B cell (primary cell): ENCODE measurements at places on chromosomes 3 and 15. TPM values are rescaled to one million over a fixed set of nuclear protein-coding genes. Genes with fewer than 3 reads are reported as not detected.

- peaks cover 17% of the 10 kb centered on the region for H3K36me3 ChIP-seq
- no peak for DNase-seq
- peaks cover 22% of the 10 kb centered on the region for H3K4me1 ChIP-seq
- H3K27me3 ChIP-seq = no peaks in the 10 kb centered on the region
- H3K27ac ChIP-seq = peak overlapping the region; percentile 95
Observed at GRCh38 chr15:45402955-45403877, 24.9 kb upstream of the GATM start.

GRCh38 chr3:59580499-59580898, 530.7 kb upstream of the CFAP20DC start:
- H3K36me3 ChIP-seq = no peaks in the 10 kb centered on the region
- H3K4me1 ChIP-seq = no peaks in the 10 kb centered on the region
- H3K4me3 ChIP-seq = no peak overlapping the region
- no peak for DNase-seq

- H3K4me1 ChIP-seq = no peaks in the 10 kb centered on the region
- H3K27ac ChIP-seq = no peak overlapping the region
- H3K27me3 ChIP-seq = no peaks in the 10 kb centered on the region
- DNase-seq = no peak
Observed at GRCh38 chr3:134892326-134892725, 97.3 kb downstream of the EPHB1 start.

DNA sequence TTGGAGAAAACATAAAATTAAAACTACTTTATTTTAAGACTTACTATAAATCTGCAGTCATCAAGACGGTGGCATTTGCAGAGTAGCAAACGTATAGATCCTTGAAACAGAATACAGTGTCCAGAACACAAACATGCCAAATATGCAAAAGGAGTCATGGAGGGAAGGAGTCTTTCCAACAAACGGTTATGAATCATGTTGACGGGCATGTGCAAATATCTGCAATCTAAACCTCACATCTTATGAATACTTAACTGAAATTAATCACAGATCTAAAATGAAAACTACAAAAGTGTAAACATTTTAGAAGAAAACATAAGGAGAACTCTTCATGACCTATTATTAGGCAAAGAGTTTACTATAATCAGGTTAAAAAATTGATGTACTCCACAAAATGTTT, 69.4 kb downstream of the TFRC start:
- H3K27ac ChIP-seq = no peak overlapping the region
- H3K36me3 ChIP-seq = no peaks in the 10 kb centered on the region
- no peak overlapping the region for H3K4me3 ChIP-seq
- no peaks in the 10 kb centered on the region for H3K4me1 ChIP-seq

DNA sequence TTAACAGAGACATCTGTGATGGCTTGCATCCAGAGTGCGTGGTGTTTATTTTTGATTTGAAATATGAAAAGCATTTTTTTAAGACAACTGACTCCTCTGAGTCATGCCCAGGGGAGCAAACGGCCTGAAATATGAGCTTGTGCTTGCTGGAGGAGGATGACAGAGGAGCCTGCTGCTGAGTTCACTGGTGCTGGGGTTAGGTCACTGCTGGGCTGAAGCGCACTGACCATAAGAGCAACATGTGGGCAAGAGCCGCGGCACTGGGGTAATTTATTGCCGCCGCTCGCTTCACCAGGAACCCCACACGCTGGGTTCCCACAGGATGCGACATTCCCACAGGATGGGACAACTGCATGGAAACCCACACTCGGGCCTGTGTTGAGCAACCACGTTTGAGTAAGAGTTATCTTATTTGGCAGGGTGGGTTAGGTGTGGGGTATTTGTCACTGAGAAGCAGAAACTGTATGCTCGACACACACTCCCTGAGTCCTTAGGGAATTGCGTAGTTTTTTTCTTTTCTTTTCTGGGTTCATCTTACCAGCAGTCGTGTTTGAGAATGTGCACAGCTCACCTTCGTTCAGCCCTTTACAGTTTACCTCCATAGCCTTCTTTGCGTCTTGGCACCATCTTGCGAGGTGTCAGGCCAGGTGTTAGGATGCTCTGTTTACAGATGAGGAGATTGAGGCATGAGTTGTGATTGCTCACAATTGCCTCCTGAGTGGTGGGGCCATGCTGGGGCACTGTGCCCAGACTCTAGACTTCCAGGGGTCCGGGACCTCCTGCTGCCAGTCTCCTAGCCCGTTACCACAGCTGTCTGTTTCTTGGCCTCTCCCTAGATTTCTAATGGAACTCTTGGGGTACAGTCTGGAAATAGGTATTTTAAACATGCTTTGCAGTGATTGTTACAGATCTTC, 60.4 kb downstream of the SMAD3 start:
- no peaks in the 10 kb centered on the region for H3K27me3 ChIP-seq
- peaks cover 50% of the 10 kb centered on the region for H3K4me1 ChIP-seq
- DNase-seq = no peak

GRCh38 chr3:154977666-154978065, 102.5 kb upstream of the MME start:
- H3K4me3 ChIP-seq = no peak overlapping the region
- H3K27ac ChIP-seq = no peak overlapping the region
- no peaks in the 10 kb centered on the region for H3K27me3 ChIP-seq
- H3K36me3 ChIP-seq = no peaks in the 10 kb centered on the region

GRCh38 chr3:61966200-61966599, 404.8 kb downstream of the PTPRG start:
- H3K4me1 ChIP-seq = no peaks in the 10 kb centered on the region
- no peak overlapping the region for H3K4me3 ChIP-seq
- no peak overlapping the region for H3K27ac ChIP-seq
- H3K27me3 ChIP-seq = no peaks in the 10 kb centered on the region

GRCh38 chr15:40285554-40286011, 2.7 kb upstream of the ANKRD63 start:
- H3K36me3 ChIP-seq = peaks cover 21% of the 10 kb centered on the region
- peaks cover 15% of the 10 kb centered on the region for H3K27me3 ChIP-seq
- H3K4me1 ChIP-seq = peaks cover 13% of the 10 kb centered on the region
- no peak overlapping the region for H3K4me3 ChIP-seq

DNA sequence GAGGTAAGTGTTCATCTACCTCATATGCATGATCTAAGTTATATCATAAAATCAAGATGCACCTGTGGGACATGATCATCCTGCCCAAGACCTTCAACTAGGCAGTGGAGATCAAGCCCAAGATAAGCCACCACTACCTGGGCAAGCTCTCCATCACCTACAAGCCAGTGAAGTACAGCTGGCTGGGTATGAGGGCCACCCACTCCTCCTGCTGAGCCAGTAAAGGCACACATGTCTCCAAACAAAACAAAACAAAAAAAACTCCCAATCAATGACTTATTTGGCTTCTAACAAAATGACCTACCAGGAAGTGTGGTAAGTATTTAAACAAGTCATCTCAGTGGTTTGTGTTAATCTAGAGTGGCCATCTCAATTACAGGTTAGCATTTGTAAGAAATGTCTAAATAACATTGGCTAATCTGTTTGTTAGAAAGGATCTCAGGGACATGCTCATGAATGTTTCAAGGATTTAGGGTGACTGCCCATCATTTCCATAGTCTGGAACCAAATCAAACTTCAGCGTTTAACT, 3.1 kb downstream of the PAQR9 start:
- peaks cover 10% of the 10 kb centered on the region for H3K4me1 ChIP-seq
- H3K36me3 ChIP-seq = no peaks in the 10 kb centered on the region
- DNase-seq = no peak
- H3K4me3 ChIP-seq = no peak overlapping the region
- H3K27me3 ChIP-seq = peaks cover 33% of the 10 kb centered on the region

- no peak overlapping the region for H3K27ac ChIP-seq
- no peak overlapping the region for H3K4me3 ChIP-seq
- H3K36me3 ChIP-seq = no peaks in the 10 kb centered on the region
- no peak for DNase-seq
- H3K4me1 ChIP-seq = peaks cover 11% of the 10 kb centered on the region
- H3K27me3 ChIP-seq = no peaks in the 10 kb centered on the region
Observed at GRCh38 chr3:72548461-72548860, 299.8 kb downstream of the SHQ1 start.

The SLC22A13 gene
- 0.70 and 0.91 TPM in 2 replicates for total RNA-seq

The MME gene
- total RNA-seq = 11.2 and 11.5 TPM in 2 replicates

The KIF7 gene
- total RNA-seq = not detected in 2 replicates

The C3orf22 gene
- total RNA-seq = not detected in 2 replicates

The PLCH1 gene
- total RNA-seq = 0.27 and 0.39 TPM in 2 replicates
